GM03348 (cell line): ENCODE measurements at places on chromosomes 7 and 10.

GRCh38 chr7:139701908-139702307 lies 75.9 kb downstream of the HIPK2 start:
- no peak for DNase-seq

- no peak for DNase-seq
These were observed 16.3 kb downstream of the TPK1 start for GRCh38 chr7:144819566-144819965.

GRCh38 chr10:73991884-73992245 lies 6.1 kb upstream of the VCL start:
- DNase-seq = no peak

GRCh38 chr10:81019029-81019890 lies 481.6 kb downstream of the SH2D4B start:
- peak; percentile 44 for DNase-seq
